ENCODE measurements at places on chromosomes 12 and 14. TPM values are rescaled to one million over a fixed set of nuclear protein-coding genes. Genes with fewer than 3 reads are reported as not detected.

LRP1 gene
- 118 TPM for total RNA-seq

SLC7A7 gene
- 15.1 TPM for total RNA-seq

ENDOU gene
- total RNA-seq: 1.0 TPM

CD69 gene
- total RNA-seq: 8.4 TPM

GPR162 gene
- 8.9 TPM for total RNA-seq

CISTR gene
- total RNA-seq: not detected

MLXIP gene
- 10.4 TPM for total RNA-seq

STXBP6 gene
- 17.7 TPM for total RNA-seq

EEA1 gene
- 9.4 TPM for total RNA-seq

ZNF740 gene
- 16.7 TPM for total RNA-seq

LHX5 gene
- not detected for total RNA-seq

DYNLL1 gene
- 162 TPM for total RNA-seq

EVL gene
- total RNA-seq: 21.9 TPM

ANKS1B gene
- 10.4 TPM for total RNA-seq

TSPAN11 gene
- 7.3 TPM for total RNA-seq

PLEKHD1 gene
- total RNA-seq: under 0.01 TPM

CEP83 gene
- total RNA-seq: 10.4 TPM

PDE3A gene
- 18.3 TPM for total RNA-seq

All from skeletal muscle tissue (tissue), 5 donors.